ENCODE measurements at places on chromosomes 1 and 21. TPM values are rescaled to one million over a fixed set of nuclear protein-coding genes. Genes with fewer than 3 reads are reported as not detected.

Gene PTPN22
- total RNA-seq = 30.2 TPM

DNA sequence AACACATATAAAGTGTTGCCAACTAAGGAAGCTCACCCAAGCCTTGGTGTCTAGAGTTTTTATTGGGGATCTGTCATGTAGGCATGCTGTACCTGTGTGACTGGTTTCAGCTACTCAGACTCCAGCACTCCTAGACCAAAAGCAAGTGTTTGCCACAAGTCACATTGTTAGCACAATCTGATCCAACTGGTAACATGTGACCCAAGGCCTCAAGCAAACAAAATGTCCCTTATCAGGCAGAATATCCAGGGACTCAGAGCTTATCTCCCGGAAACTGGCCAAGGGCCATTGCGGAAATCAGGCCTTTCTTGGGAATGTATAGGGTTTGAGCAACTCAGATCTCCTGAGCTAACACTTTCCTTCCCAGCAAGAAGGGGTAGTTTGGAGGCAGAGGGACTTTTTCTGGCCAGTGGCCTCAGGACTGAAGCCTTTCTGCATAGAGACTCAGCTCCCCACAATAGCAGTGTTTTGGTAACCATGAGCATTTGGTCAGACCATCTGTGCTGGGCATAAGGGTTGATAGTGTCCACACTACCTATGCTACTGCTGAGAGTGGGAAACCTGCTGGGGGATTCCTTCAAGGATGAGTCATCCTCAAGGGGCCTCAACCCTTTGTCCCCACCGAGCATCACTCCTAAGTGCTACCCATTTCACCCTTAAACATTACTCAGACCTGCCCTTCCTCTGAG is 29.6 kb downstream of the NHLH2 start:
- no peak overlapping the region for H3K27ac ChIP-seq
- no peak overlapping the region for H3K4me3 ChIP-seq
- DNase-seq = no peak
- H3K36me3 ChIP-seq = no peaks in the 10 kb centered on the region

DNA sequence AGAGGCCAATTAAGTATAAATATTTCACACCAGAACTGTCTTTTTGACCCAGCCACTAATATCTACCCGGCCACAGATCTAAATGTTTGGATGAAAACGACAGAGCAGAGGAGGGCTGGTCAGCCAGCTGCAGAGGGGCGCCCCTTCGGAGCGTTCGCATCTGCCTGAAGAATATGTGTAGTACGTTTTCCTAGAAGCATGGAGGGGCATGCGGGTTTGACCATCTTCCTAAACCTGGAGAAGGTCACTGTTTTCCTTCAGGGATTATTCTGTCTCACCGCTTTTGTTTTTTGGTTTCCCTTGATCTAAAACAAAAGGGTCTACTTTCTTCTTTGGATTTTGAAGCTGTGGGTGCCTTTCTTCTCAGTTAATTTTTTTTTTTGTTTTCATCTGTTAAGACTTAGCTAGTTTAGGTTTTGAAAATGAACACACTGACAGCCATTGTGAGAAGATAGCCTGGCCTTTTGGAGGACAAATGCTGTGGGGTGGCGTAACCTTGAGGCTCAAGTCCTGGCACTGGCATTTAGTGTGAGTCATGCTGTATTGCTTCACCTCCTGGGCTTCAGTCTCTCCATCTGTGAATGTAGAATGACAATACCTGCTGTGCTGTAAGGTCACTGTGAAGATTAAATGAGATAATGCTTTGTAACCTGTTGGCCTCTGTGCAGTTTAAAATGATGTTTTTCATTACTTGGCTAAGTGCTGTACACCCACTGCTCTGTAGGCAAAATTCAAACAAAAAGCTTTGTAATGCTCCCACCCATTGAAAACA is 74.1 kb upstream of the IRF2BP2 start:
- no peaks in the 10 kb centered on the region for H3K27me3 ChIP-seq
- no peak overlapping the region for H3K4me3 ChIP-seq
- no peaks in the 10 kb centered on the region for H3K36me3 ChIP-seq
- DNase-seq = no peak
- H3K27ac ChIP-seq = no peak overlapping the region

- DNase-seq = no peak
- no peak overlapping the region for H3K4me3 ChIP-seq
- no peaks in the 10 kb centered on the region for H3K27me3 ChIP-seq
- H3K27ac ChIP-seq = no peak overlapping the region
- no peaks in the 10 kb centered on the region for H3K36me3 ChIP-seq
These were observed 93.7 kb upstream of the ETS2 start for GRCh38 chr21:38712071-38712470.

DNA sequence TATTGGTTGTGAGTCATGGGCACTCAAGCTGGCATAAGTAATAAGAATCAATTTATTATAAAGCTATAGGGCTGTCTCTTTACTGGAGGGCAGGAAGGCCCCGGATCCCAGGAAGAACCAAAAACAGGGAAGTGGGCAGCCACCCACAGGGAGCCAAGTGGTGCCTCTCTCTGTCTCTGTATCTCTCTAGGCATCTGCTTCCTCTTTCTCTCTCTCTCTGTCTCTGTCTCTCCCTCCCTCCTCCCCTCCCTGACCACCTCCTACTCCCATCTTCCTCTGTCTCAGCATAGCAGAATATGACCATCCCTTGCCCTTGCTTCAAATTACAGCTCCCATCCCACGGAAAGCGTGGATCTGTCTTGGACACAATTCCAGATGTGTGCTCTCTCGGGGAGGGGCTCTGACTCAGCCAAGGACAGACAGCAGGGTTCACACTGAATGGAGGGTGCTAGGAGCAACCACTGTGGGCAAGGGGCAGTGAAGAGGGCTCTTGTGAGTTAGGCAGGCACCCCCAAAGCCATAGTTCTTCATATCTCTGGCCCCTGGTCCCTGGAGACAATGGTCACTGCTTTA is 80.4 kb upstream of the LPGAT1 start:
- H3K4me1 ChIP-seq = no peaks in the 10 kb centered on the region
- no peak overlapping the region for H3K27ac ChIP-seq
- DNase-seq = no peak
- H3K36me3 ChIP-seq = no peaks in the 10 kb centered on the region
- no peak overlapping the region for H3K4me3 ChIP-seq

Gene ZNF683
- not detected for total RNA-seq

DNA sequence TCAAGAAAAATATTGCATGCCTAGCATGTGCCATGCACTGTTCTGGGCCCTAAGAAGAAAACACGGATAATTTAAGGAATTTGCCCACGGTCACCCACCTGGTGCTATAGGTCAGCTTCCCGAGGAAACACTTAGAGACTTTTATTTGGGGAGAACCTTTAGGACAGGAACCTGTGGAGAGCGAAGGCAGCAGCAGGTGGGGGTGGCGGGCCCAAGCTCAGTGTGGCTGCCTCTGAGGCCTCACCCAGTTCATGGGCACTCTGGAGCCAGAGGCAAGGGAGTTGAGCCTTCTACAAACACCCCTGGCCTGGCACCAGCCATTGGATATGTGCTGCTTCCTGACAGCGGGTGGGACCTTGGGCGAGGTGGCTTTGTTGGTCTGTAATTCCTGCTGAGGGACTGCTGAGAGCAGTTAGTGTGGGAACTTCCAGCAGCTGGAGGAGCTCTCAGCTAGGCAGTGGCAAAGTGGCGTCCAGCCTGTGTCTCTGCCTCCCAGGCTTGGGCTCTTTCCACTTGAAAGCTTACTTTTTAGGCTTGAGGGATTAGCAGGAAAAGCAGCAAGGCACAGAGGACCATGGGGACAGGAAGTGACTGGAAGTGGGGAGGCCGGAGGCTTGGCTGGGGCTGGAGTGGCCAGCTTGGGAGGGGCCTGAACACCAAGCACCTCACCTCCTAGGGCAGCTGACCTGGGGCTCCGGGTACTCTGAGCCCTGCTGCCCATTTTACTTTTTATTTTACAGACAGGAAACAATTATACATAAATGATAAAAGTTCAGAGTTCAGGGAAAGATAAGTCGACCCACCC is 19.1 kb downstream of the MRPL37 start:
- no peak overlapping the region for H3K27ac ChIP-seq
- H3K36me3 ChIP-seq = peaks cover 68% of the 10 kb centered on the region
- no peak overlapping the region for H3K4me3 ChIP-seq
- H3K27me3 ChIP-seq = no peaks in the 10 kb centered on the region

Data from CD4-positive, alpha-beta T cell (primary cell).